RCC 7860 (cell line): ENCODE measurements at places on chromosomes 6 and 20.
A peak's percentile ranks its signal among the peaks of the same experiment; 100 is the strongest.

- DNase-seq: no peak
Measured at GRCh38 chr6:161414707-161415106, 140.8 kb upstream of the AGPAT4 start.

DNA sequence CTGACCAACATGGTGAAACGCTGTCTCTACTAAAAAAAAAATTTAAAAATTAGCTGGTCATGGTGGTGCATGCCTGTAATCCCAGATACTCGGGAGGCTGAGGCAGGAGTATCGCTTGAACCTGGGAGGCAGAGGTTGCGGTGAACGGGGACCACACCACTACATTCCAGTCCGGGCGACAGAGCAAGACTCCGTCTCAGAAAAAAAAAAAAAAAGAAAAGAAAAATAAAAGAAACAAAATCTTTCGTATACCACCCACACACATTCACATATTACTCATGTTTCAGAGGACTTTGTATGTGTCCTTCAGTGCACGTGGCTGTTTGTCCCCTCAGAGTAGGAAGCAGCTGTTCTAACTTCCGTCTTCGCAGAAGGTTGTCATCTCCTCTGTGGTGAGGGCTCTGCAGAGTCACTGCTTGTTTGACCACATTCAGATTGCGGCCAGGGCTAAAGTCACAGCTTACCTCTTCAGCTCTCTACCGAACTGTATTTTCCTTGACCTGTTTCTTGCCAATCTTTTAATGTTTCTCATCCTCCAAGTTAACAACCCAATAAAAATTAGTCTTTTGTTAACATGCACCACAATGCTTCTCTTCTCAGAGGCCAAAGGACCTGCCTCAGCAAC lies 36.6 kb upstream of the HIVEP1 start:
- no peak for DNase-seq

- DNase-seq: no peak
Measured at GRCh38 chr6:21612067-21612745, 18.7 kb downstream of the SOX4 start.

DNA sequence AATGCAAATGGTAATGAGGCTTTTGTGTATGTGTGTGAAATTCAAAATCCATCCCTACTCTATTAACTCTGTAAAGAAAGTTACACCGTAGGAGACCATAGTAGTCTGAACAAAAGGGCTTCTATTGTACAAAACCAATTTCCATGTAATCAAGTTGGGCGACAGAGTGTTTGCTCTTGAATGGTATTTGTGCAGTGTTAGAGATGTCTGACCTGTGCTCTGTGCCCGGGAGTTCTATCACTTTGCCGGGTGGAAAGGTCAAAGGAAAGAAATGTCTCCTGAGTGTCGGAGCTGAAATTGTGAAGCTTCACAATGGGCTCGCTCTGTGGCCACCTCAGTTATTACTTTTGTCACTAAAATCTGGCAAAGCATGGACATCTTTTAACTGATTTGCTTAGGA lies 312.0 kb downstream of the SAMD5 start:
- DNase-seq: no peak

- no peak for DNase-seq
Measured at GRCh38 chr20:12110274-12110673, 192.6 kb downstream of the BTBD3 start.

DNA sequence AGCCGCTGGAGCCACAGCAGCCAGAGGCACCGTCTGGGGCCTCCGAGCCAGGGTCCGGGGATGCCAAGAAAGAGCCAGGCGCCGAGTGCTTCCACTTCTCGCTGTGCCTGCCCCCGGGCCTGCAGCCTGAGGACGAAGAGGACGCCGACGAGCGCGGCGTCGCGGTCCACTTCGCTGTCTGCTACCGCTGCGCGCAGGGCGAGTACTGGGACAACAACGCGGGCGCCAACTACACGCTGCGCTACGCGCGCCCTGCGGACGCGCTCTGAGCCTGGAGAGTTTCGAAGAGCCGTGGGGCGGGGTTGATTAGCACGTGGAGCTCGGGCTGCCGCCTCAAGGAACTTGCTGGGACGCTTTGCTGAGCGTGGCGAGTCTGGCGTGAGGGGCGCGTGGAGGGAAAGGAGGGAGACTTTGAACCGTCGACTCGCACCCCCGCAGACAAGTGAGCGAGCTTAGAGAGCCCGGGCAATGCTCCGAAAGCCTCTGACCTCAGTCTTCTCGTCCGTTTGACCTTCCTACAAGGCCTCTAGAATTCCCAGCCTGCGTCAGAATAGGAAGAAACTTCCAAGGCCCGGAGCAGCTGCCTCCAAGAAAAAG lies 1.3 kb downstream of the PPP1R3G start:
- no peak for DNase-seq

DNA sequence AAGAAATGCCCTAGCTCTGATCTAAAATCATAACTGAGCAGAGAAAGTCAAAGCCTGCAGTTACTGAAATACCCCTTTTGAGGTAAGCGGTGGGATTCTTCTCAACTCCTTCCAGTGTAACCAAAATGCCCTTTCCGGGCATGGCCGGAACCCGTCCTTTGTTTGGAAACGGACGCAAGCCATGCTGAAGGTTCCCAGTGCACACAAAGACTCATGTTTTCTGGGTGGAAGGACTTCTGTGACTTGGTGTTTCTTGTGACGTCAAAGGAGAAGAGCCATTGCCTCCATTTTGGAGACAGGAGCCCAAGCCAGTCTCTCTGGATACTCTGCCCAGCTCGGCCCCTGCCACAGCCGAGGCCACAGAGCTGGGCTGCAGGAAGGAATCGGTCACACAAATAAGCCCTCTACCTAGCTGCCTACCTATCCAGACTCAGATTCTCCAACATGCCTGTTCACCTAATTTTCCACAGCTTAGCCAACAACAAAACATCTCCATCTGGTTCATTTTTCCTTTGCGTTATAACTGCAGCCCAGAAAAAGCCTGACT lies 182.8 kb downstream of the TBXT start:
- no peak for DNase-seq

GRCh38 chr6:41921712-41921998 lies 356 bp downstream of the BYSL start:
- DNase-seq: no peak

DNA sequence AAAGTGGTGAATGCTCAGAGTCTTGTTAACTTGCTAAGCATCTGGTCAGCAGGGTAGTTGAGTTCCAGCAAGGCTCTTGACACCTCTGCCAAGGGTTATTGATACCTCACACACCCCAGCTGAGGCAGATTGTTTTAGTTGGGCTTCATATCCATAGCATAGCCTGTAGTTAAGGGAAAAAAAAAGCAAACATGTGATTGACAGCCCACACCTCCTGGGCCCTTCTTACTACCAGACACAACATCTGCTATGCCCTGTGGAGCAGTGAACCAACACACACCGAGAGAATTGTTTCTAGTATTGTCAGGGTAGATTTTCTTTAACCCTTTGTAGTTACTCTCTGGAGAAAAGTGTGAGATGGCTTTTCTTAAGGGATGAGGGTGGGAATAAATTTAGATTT lies 697.0 kb upstream of the POU3F2 start:
- DNase-seq: no peak

DNA sequence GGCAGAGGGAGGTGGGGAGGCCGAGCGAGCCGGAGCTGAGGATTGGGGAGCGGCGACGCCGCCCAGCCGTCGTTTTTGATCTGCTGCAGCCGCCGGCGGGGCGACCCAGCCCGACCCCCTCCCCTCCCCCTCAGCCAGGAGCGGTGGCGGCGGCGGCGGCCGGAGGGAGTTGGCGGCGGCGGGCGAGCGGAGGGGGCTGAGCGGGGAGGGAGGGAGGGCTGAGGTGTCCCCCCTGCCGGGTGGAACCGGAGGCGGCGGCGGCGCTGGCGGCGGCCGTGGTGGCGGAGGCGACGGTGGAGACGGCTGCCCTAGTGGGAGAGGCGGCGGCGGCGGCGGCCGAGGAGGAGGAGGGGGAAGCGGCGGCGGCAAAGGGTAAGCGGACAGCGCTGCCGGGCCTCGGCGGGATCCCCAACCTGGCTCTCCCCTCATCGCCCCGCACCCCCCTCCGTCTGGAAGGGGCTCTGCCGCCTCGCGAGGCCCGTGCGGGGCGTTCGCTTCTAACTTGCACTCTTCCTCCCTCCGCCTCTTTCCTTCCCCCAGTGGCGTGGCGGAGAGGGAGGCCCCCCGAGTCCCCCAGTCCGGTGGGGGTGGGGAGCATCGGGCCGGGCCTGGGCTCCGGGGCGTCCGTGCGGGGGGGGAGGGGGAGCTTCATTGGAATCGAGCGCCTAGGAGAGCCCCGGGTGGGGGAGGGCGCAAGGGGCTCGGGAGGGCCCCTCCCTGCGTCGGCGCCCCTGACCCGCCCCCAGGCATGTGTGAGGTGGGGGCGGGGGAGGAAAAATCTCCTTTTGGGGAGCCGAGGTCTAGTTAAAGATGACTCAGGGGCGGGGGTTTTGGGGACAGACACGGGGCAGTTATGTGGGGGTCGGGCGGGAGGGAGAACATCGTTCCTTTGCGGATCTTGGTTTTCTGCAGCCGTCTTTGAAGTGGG lies at the start of gene TAB2:
TAB2 (plus strand) TSS at position 69 of the 928 bp plus-strand sequence. CDS start 52,286 bp downstream, outside the sequence.
- peak; percentile 15 for DNase-seq

GRCh38 chr6:85157311-85157710 lies 292.6 kb upstream of the NT5E start:
- no peak for DNase-seq

DNA sequence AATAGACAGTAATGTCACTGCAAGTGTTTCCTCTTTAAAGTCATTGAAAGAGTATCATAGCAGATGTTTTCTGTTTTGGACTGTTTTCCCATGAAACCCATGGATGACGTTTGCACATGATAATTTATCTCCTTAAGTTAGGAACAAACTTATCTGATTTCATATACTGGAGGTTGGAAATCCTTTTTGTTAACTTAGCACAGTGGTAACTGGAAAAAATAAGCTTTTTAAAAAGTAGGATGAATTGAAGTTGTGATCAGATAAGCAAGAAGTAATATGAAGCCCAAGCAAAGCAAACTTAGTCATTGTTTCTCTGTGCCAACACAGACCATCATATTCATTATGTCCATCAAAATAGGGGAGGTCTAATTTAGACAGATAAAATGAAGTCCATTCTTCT lies 61.6 kb downstream of the PLCB4 start:
- no peak for DNase-seq

DNA sequence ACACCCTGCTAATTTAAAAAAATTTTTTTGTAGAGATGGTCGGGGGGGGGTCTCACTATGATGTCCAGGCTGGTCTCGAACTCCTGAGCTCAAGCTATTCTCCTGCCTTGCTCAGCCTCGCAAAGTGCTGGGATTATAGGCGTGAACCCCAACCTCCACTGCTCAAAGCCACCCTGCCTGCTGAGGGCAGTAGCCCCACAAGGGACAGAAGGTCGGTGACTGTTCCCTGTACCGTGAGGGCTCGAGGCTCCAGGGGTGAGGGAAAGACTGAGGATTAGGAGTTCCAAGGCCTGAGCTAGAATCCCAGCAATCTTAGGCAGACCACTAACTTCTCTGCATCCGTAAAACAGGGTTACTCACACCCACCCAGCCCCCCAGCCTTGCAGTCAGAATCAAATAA lies 51.1 kb downstream of the CPNE5 start:
- no peak for DNase-seq

- peak; percentile 75 for DNase-seq
Measured at GRCh38 chr20:373171-373890, 7.2 kb upstream of the TRIB3 start.

GRCh38 chr6:50899306-50899870 lies 80.7 kb downstream of the TFAP2B start:
- DNase-seq: no peak

- DNase-seq: no peak
Measured at GRCh38 chr6:6466967-6467761, 121.4 kb upstream of the LY86 start.

DNA sequence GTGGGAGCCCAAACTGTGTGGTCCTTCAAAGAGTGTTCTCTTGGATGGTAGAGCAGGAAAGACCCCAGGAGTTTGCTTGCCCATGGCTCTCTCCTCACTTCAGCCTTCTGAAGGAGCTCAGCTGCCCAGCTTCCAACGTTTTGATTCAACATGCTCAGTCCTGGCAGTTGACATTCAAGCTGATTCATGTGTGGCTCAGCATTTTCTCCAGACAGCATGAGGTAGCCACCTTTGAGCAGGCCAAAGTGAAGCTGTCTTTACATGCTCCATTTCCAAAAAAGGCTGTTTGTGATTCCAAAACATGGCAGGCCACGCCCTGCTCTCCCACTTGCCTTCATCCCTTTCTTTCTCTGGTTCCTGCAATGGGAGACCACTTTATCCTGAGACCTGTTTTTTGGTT lies 280.2 kb downstream of the TBC1D7 start:
- no peak for DNase-seq

DNA sequence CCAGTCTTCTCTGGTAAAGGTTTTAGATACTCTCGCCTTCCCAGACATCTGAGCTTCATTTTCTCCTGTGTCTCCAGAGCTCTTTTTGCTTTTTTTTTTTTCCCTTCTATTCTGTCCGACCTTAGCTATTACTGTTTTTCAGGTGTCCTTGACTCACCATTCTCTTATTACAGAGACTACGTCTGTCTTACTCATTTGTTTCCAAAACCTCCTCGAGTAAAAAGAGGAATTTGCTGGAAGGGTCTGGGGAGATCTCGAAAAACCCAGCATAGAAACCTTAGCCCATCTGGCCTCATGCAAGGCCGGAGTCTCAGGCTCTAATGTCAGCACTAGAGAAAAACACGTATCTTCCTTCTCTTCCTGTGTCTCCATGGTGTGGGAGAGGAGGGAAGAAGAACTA lies 109.2 kb upstream of the CARMIL1 start:
- DNase-seq: no peak

- no peak for DNase-seq
Measured at GRCh38 chr6:164911873-164912580, 397.4 kb downstream of the C6orf118 start.

DNA sequence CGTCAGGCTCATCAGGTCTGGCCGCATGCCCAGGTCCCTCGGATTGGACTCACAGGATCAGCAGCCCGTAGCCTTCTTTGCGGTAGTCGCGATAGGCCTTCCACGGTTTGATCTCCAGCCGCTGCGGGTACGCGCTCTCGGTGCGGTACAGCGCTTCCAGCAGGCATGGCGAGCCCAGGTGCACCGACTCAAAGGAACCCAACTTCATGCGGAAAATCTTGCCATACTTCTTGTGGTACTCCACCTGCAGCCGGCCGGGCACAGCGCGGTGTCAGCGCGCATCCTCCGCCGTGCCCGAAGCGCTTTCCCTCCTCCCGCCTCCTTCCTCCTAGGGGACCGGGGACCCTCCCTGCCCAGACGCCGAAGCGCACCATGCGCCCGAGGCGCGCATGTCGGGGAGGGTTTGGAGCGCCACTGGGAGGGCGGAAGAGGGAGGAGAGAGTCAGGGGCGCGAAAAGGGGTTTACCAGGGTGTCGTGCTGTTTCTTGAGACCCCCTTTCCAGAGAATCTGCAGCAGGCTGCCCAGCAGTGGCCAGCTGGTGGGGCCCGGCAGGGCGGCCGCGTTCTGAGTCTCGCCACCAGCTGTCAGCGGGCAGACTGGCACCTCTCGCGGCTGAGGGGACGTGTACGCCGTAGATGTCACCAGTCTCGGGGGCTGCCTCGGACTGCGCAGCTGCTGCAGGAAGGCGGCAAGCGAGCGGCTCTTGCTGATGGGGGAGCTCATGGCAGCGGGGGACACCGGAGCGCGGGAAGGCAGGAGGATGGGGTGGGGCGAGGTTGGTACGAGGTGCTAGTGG lies 732 bp downstream of the CYP24A1 start:
- DNase-seq: no peak

DNA sequence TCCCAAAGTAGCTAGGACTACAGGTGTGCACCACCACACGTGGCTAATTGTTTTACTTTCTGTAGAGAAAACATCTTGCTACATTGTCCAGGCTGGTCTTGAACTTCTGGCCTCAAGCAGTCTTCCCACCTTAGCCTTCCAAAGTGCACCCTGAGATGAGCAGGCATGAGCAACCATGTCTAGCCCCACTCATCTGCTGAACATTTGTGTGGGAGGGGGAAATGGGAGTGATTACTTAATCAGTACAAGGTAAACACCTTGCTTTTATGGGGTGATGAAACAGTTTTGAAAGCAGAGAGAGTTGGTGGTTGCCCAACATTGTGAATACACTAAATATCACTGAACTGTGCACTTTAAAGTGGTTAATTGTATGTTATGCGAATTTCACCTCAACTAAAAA lies 5.3 kb downstream of the APMAP start:
- no peak for DNase-seq
